Body of pancreas (tissue), 4 donors: ENCODE measurements at places on chromosomes 11 and 22. TPM values are rescaled to one million over a fixed set of nuclear protein-coding genes. Genes with fewer than 3 reads are reported as not detected.

The ELF5 gene
- total RNA-seq, result not detected

The ZNF74 gene
- 7.3 TPM for total RNA-seq

The NAALADL1 gene
- total RNA-seq, result 1.6 TPM

The TRPC6 gene
- 0.52 TPM for total RNA-seq

The OR52N1 gene
- total RNA-seq, result not detected

The BIK gene
- 11.5 TPM for total RNA-seq

The CNIH2 gene
- total RNA-seq, result 3.6 TPM

DNA sequence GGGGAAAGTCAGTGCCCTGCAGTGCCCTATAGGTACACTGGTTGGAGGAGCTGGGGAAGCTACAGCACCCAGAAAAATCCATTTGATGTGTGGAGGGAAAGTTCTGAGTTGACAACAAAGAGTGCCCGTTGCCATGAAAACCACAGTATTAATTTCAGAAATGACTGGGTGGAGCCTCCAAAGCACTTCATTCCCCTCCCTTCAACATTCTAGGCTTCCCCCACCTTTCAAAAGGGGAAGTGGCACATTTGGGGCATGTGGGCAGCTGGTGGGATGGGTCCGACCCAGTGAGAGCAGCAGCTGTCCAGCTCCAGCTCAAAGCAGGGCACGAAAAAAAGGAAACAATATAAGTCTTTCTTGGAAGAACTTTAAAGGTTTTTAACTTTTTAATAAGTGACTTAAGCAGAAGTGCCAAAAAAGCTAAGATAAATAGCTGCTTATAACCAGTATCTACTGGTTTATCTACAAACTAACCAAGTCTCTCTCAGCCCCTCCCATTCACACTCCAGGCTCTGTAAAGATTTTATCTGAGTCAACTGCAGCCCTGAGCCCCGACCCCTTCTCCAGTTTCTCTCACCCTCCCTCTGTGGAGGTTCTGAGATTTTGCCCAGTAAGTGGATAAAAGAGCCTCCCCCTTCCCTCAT is 9.0 kb upstream of the AHNAK start:
- H3K36me3 ChIP-seq, result no peaks in the 10 kb centered on the region
- H3K4me3 ChIP-seq, result no peak overlapping the region
- no peak for DNase-seq
- peak overlapping the region; percentile 55 for H3K27ac ChIP-seq
- no peaks in the 10 kb centered on the region for H3K27me3 ChIP-seq

- H3K36me3 ChIP-seq, result no peaks in the 10 kb centered on the region
- no peak overlapping the region for H3K4me3 ChIP-seq
Observed at GRCh38 chr22:48592066-48592345, 1235.7 kb downstream of the BRD1 start.

DNA sequence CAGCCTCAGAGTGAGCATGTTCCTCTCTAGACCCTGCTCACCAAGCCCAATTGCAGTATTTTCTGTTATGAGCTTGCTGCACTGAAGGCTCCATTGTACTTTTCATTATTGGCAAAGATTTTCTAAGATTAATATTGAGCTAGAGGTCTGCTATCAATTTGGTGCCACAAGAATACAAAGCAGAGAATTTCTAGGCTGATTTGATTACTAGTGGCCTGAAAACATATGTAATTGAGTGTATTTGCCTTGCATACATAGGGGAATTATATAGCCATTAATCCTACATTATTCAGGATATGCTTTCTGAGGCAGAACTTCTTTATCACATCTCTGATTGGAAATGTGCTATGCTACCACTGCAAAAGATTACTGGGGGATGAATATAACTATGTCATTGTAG is 322.9 kb upstream of the ZC3H12C start:
- H3K4me1 ChIP-seq, result peaks cover 7% of the 10 kb centered on the region
- H3K27me3 ChIP-seq, result no peaks in the 10 kb centered on the region
- no peaks in the 10 kb centered on the region for H3K36me3 ChIP-seq
- DNase-seq, result no peak
- no peak overlapping the region for H3K4me3 ChIP-seq

- H3K27me3 ChIP-seq, result no peaks in the 10 kb centered on the region
- H3K4me3 ChIP-seq, result no peak overlapping the region
- H3K4me1 ChIP-seq, result peaks cover 51% of the 10 kb centered on the region
- H3K27ac ChIP-seq, result no peak overlapping the region
- H3K36me3 ChIP-seq, result no peaks in the 10 kb centered on the region
- DNase-seq, result peak; percentile 75
Observed at GRCh38 chr11:128884703-128885338, 6.3 kb upstream of the KCNJ5 start.

- no peak overlapping the region for H3K27ac ChIP-seq
- peaks cover 77% of the 10 kb centered on the region for H3K4me1 ChIP-seq
- no peaks in the 10 kb centered on the region for H3K27me3 ChIP-seq
- H3K4me3 ChIP-seq, result no peak overlapping the region
Observed at GRCh38 chr22:39237318-39238100, 7.3 kb downstream of the PDGFB start.

DNA sequence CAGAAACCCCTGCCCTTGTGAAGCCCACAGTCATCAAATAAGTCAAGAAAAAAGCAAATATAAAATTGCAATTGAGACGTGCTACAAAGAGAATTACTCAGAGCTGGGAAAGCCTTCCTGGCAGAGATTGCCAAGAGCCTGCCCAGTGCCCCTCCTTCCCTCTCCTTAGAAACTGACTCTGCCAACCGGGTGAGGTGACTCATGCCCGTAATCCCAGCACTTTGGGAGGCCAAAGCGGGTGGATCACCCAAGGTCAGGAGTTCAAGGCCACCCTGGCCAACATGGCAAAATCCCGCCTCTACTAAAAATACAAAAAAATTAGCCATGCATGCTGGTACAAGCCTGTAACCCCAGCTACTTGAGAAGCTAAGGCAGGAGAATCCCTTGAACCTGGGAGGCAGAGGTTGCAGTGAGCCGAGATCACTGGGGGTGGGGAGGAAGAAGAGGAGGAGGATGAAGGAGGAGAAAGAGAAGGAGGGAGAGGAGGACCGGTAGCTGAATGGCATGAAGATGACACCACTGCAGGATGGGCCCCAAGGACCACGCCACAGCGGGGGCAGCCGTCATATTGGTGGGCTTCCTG is 76.1 kb upstream of the RTL6 start:
- no peaks in the 10 kb centered on the region for H3K27me3 ChIP-seq
- H3K36me3 ChIP-seq, result no peaks in the 10 kb centered on the region
- H3K4me1 ChIP-seq, result peaks cover 7% of the 10 kb centered on the region
- DNase-seq, result peak; percentile 56

DNA sequence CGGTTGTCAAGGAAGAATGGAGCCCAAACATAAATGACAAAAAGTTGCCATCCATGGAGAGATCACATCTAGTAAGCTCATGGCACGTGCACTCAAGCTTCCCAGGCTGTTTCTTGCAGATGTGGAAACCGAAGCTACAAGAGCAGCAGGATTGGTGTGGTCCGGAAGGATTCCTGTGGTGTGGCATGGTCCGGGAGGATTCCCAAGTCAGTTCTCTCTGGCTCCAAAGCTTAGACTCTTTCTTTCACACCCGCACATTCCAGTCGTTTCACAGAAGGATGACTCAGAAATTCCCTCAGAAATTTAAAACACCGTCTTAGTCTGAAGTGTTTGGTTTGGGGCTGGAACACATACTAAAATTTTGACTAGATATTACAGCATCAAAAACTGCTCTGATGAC is 78.0 kb upstream of the DRD2 start:
- no peaks in the 10 kb centered on the region for H3K36me3 ChIP-seq
- no peak for DNase-seq
- H3K27me3 ChIP-seq, result no peaks in the 10 kb centered on the region
- no peaks in the 10 kb centered on the region for H3K4me1 ChIP-seq
- H3K4me3 ChIP-seq, result no peak overlapping the region

- DNase-seq, result no peak
- H3K4me3 ChIP-seq, result no peak overlapping the region
- H3K4me1 ChIP-seq, result no peaks in the 10 kb centered on the region
- no peak overlapping the region for H3K27ac ChIP-seq
Observed at GRCh38 chr11:133638921-133639320, 106.6 kb upstream of the OPCML start.

- H3K4me1 ChIP-seq, result no peaks in the 10 kb centered on the region
- H3K4me3 ChIP-seq, result no peak overlapping the region
- no peak for DNase-seq
- H3K27ac ChIP-seq, result no peak overlapping the region
Observed at GRCh38 chr22:35131525-35132000, 65.6 kb downstream of the ISX start.

- H3K4me3 ChIP-seq, result no peak overlapping the region
- no peak overlapping the region for H3K27ac ChIP-seq
- DNase-seq, result no peak
- H3K27me3 ChIP-seq, result no peaks in the 10 kb centered on the region
- H3K4me1 ChIP-seq, result peaks cover 4% of the 10 kb centered on the region
Observed at GRCh38 chr11:26028393-26028911, 303.5 kb upstream of the ANO3 start.

GRCh38 chr22:26479792-26480610 is 3.6 kb downstream of the HPS4 start:
- H3K27ac ChIP-seq, result no peak overlapping the region
- no peaks in the 10 kb centered on the region for H3K27me3 ChIP-seq
- peaks cover 7% of the 10 kb centered on the region for H3K36me3 ChIP-seq
- no peak for DNase-seq
- peaks cover 55% of the 10 kb centered on the region for H3K4me1 ChIP-seq

DNA sequence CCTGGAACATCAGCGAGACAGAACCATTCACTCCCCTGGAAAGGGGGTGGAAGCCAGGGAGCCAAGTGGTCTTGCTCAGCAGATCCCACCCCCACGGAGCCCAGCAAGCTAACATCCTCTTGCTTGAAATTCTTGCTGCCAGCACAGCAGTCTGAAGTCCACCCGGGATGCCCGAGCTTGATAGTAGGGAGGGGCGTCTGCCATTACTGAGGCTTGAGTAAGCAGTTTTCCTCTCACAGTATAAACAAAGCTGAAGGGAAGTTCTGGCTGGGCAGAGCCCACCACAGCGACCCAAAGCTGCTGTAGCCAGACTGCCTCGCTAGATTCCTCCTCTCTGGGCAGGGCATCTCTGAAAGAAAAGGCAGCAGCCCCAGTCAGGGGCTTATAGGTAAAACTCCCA is 764.8 kb upstream of the LUZP2 start:
- no peak overlapping the region for H3K27ac ChIP-seq
- H3K4me1 ChIP-seq, result no peaks in the 10 kb centered on the region
- no peaks in the 10 kb centered on the region for H3K36me3 ChIP-seq
- no peak for DNase-seq
- no peaks in the 10 kb centered on the region for H3K27me3 ChIP-seq
- H3K4me3 ChIP-seq, result no peak overlapping the region

GRCh38 chr11:29051935-29052334 is 943.7 kb downstream of the METTL15 start:
- H3K27me3 ChIP-seq, result no peaks in the 10 kb centered on the region
- no peaks in the 10 kb centered on the region for H3K36me3 ChIP-seq
- no peak overlapping the region for H3K4me3 ChIP-seq
- no peak for DNase-seq
- no peaks in the 10 kb centered on the region for H3K4me1 ChIP-seq
- no peak overlapping the region for H3K27ac ChIP-seq

DNA sequence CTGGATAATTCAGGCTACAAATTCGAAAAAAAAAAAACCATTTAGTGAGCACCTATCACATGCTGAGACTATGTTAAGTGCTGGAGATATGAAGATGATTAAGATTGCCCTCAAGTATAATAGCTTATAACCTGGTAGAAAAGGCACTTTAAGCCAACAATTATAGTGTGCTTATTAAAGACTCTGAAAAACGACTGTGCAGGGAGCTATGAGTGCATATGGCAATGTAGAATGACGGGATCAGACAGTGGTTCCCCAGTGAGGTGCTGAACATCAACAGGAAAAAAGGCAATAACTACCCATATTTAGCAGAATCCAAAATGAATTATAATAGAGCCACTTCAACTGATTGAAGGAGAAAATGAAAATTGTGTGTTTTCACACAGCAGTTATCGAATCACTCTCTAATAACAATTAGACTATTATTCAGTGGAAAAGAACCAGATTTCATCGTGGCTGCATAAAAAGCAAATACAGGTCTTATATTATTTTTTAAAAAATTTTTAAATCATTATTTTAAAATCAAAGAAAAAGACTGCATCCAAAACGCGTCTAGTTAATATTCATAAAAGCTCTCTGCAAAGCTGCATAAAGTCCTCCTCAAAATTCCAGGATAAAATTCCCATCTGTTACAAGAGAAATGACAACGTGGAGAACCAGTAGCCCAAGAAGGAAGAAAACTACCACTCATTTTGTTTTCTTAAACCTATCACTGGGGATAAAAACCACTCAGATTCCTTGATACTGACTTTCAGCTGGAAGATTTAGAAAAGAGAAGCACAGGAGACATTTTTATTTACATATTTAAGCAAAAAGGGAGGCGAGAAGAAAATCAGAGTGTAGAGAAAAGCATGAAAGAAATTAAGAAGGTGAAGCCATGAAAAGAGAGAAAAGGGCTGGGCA is 1.1 kb downstream of the MTMR2 start:
- no peaks in the 10 kb centered on the region for H3K27me3 ChIP-seq
- DNase-seq, result no peak
- H3K36me3 ChIP-seq, result no peaks in the 10 kb centered on the region
- peaks cover 11% of the 10 kb centered on the region for H3K4me1 ChIP-seq
- peak overlapping the region; percentile 96 for H3K27ac ChIP-seq

DNA sequence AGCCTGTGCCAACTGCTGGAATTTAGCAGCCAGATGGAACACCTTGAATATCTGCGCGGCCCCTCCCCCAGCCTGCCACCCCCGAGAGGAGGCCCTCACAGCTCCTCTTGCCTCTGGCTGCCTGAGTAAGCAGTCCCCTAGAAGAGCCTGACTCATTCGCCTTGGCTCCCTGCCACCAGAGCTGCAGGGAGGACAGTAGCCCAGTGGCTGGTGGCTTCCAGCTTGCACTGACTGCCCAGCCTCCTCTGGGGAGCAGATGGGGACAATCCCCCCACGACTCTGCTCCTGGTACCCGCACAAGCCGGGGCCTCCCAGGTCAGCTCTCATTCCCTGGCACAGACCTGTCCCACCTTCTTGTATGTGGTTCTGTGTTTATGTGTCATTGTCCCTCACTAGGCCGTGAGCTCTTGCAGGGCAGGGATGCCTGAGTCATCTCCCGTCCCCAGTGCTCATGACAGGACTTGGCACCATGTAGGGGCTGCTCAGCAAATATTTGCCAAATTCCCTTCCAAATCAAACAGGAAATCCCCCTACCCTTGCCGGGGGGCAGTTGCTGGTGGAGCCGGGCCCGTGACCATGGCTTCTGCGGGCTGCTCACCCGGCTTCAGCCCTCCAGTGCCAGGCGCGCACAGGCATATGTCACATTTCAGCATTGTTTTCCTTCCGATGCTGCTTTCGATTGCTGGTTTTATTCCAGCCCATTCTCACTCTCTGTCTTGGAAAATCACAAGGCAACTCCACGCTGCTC is 43.6 kb downstream of the CACNG2 start:
- H3K4me1 ChIP-seq, result peaks cover 18% of the 10 kb centered on the region
- H3K27me3 ChIP-seq, result no peaks in the 10 kb centered on the region
- peak; percentile 90 for DNase-seq
- no peak overlapping the region for H3K4me3 ChIP-seq
- peak overlapping the region; percentile 31 for H3K27ac ChIP-seq
- no peaks in the 10 kb centered on the region for H3K36me3 ChIP-seq

DNA sequence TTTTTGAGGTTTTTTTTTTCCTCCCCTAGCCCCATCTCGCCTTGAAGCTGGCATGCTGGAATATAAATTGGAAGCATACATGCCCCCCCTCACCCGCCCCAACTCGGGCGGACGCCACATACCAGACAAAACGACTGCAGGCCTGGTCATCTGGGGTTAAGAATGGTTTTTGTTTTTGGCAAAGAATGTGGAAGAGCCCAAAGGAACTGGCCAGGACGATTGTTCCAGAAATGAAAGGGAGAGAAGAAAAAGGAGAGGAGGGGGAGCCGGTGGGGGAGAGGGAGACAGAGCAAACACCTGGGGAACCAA is 25.0 kb downstream of the MN1 start:
- no peaks in the 10 kb centered on the region for H3K36me3 ChIP-seq
- H3K27me3 ChIP-seq, result no peaks in the 10 kb centered on the region
- no peak overlapping the region for H3K27ac ChIP-seq
- no peaks in the 10 kb centered on the region for H3K4me1 ChIP-seq
